ENCODE measurements at places on chromosomes 7 and 10.

GRCh38 chr7:112416127-112416526 is 34.1 kb upstream of the IFRD1 start:
- no peak for DNase-seq

GRCh38 chr10:58839771-58840170 is 327.1 kb downstream of the BICC1 start:
- no peak for DNase-seq

GRCh38 chr7:158572000-158572828 is 15.4 kb downstream of the PTPRN2 start:
- DNase-seq: no peak

- DNase-seq: no peak
Measured at GRCh38 chr10:102409604-102410428, 8.8 kb downstream of the PSD start.

DNA sequence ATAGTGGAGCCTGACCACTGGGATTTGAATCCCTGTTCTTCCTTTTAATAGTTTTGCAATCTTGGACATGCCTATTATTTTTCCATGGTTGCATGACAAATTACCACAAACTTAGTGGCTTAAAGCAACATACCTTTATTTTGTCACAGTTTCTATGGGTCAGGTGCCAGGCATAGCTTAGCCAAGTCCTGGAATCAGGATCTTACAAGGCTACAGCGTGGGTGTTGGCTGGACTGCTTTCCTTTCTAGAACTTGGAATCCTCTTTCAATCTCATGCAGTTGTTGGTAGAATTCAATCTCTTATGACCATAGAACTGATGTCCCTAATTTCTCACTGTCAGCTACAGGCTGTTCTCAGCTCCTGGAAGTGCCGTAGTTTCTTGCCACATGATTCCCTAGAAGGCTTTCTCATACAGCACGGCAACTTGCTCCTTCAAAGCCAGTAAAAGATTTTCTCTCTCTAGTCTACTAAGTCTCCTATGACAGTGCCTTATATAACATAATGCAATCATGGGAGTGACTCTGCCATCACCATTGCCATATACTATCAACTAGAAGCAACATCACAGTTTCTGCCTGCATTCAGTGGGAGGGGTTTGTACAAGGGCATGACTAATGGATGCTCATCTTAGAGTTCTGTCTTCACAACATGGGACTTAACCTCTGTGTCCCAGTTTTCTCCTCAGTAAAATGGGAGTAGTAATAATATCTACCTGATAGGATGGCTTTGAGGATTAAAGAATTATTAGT is 243.4 kb upstream of the FZD1 start:
- DNase-seq: no peak

GRCh38 chr7:137961200-137962177 is 40.4 kb downstream of the CREB3L2 start:
- peak; percentile 19 for DNase-seq

- no peak for DNase-seq
Measured at GRCh38 chr7:113366122-113366521, 247.8 kb upstream of the SMIM30 start.

- DNase-seq: no peak
Measured at GRCh38 chr7:130154501-130155317, 50.5 kb downstream of the TMEM209 start.

DNA sequence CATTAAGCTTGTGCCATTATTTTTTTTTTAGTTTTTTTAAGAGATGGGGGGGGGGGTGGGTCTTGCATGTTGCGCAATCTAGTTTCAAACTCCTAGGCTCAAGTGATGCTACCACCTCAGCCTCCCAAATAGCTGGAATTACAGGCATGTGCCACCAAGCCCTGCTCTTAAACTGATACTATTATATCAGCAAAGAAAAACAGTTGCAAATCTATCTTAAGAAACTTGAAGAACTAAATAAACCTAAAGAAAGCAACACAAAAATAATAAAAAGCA is 47.5 kb downstream of the BRAF start:
- no peak for DNase-seq

- DNase-seq: no peak
Measured at GRCh38 chr10:23512355-23513058, 73.6 kb downstream of the OTUD1 start.

GRCh38 chr7:138630059-138630610 is 71.0 kb downstream of the SVOPL start:
- DNase-seq: no peak

GRCh38 chr10:84593506-84593905 is 265.1 kb downstream of the CCSER2 start:
- DNase-seq: no peak

GRCh38 chr7:28674359-28674782 is 262.1 kb downstream of the CREB5 start:
- DNase-seq: no peak

DNA sequence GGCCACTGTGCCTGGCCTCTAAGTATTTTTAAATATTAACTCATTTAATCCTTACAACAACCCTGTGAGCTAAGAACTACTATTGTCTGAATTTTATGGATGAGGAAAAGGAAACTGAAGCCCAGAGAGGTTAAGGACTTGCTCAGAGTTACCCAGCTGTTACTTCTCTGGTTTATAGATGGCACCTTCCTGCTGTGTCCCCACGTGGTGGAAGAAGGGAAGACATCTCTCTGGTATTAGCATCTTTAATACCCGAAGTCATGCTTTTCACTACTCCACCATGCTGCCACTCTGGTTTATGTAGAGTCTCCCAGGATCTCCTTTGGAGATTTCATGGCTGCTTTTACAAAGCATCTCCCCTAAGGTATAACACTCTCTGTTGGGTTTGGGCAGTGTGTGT is 105.5 kb upstream of the MKLN1 start:
- no peak for DNase-seq

DNA sequence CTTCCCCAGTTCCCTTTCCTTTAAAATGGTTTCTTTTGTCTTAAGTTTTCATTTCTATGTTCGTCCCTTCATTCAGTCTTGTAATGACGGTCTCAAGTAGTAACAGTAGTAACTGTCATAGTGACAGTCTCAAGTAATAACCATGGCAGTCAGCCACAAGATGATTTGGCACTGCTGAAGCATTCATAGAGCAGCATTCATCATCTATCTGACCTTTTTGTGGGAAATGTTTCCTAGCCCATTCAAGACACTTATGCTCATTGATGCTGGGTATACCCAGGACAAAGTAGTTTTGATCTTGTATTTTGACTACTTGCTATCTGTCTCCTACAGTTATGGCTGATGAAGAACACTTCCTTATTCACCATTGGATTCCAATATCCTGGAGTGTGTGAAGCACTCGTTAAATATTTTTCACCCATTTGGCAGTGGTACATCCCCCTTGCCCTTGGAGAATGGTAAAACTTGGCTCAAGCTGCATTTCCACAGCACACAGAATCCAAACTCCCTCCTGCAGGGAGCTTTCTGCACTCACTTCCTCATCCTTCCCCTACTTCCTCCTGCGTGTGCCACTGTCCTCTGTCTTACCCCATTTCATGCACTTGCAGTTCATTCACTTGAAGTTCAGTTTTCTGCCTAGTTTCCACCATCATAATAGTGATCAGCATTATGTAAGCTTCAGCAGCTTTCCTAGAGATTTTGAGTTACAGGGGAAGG is 19.0 kb downstream of the GIMAP4 start:
- no peak for DNase-seq

DNA sequence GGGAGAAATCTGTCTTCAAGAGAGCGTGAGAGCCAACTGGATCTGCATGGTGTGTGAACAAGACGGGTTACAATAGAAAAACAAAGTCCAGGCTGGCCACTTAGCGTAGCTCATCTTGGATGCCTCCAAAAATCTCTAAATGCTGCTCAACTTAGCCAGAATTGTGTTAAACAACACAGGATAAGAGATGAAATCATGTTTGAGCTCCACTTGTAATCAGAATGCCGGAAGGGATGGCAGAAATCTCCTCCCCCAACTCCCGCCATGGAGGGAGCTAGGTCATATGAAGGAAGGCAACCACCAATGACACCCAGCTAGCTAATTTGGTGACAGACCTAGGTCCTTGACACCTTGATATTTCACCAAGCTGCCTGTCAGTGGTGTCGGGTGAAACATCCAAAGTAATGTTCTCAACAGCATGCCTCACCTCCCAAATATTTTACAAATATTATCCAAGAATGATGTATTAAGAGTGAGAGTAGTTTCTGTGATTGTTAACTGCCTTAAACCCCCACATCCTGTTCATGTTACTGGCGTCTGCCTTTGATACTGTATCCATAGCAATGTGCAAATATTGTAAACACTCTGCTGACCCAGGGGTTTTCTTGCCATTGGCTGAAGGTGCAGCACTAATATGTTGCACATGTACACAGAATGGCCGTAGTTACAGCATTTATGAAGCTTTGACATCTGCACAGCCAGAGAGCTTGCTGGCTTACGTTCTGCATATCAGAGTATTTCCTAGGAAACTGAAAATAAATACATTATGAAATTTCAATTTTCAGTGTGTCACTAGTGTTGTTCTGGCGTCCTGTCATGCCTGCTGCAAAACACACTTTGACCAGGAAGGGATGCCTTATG is 25.8 kb downstream of the TMEM254 start:
- DNase-seq: no peak

GRCh38 chr7:30980751-30981150 is 17.0 kb downstream of the GHRHR start:
- no peak for DNase-seq

GRCh38 chr7:92827464-92828120 is 8.8 kb downstream of the CDK6 start:
- no peak for DNase-seq

DNA sequence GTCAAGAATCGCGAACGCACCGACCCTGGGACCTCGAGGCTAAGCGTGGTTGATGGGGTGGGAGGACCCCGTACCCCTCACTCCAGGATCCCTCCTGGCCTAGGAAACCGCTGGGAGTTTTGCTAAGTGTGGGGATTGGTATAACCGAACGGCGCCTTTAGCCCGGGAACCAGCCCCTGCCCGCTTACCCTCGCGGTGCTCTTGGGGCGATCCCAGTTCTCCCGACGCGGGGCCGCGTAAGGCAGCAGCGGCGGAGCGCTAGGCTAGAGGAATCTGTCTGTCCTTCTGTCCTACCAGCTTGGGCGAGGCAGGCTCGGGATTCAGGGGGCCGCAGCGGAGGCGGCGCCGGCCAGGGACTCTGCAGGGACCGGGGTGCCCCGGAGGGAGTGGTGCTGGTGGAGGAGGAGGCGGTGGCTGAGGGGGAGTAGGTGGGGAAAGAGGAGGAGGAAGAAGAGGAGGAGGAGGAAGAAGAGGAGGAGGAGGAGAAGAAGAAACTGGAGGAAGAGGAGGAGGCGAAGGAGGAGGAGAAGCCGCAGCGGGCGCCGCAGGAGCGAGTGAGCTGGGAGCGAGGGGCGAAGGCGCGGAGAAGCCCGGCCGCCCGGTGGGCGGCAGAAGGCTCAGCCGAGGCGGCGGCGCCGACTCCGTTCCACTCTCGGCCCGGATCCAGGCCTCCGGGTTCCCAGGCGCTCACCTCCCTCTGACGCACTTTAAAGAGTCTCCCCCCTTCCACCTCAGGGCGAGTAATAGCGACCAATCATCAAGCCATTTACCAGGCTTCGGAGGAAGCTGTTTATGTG is 439 bp upstream of the EMX2 start:
- DNase-seq: no peak

DNA sequence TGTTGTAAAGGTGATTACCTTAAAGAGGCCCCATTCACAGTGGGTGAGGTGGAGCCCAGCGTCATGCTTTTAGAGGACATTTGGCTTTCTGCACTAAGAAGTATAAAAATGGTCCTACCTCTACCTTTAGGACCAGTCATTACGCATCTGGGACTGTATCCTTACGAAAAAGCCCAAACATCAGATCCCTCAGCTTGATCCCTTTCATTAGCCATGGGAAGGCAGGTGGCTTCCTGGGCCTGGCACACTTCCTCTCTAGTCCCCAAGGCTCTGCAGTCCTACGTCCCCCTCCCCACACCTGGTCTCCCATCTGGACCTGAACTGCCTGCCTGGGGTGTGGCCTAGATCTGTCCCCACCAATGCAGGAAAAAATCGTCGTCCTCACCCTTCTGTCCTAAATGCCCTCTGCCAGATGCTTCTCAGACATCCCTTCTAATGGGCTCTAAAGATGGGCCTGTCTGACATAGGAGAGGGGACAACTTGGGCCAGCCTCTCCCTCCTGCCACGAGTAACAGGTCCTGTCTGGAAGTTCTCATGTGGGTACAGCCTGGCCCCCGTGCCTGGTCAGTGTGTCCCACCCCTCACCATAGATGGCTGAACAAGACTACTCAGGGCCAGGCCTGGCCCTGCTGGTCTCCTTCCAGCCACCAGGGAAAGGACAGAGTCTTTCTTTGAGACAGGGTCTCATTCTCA is 11.8 kb upstream of the SLC18A3 start:
- no peak for DNase-seq

DNA sequence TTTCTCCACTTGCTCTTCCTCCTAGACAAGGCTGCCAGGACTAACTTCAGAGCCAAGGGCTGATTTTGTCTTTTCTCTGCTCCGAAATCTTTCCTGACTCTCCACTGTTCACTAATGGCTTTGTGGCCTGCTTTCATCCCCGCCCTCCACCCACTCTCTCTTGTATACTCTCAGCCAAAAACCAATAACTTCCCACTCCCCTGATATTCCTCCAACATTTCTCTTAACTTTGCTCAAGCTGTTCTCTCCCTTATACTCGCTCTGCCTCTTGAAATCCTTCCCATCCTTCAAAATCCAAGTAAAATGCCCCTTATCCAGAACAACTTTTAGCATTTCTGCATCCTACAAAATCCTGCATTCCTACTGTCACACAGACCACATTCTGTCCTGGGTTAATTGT is 214.8 kb downstream of the PHTF2 start:
- no peak for DNase-seq

- DNase-seq: no peak
Measured at GRCh38 chr10:72389716-72390115, 35.0 kb upstream of the DNAJB12 start.

- DNase-seq: no peak
Measured at GRCh38 chr10:68096913-68097516, 12.3 kb upstream of the MYPN start.

- DNase-seq: no peak
Measured at GRCh38 chr7:148524479-148525224, 65.9 kb upstream of the C7orf33 start.

DNA sequence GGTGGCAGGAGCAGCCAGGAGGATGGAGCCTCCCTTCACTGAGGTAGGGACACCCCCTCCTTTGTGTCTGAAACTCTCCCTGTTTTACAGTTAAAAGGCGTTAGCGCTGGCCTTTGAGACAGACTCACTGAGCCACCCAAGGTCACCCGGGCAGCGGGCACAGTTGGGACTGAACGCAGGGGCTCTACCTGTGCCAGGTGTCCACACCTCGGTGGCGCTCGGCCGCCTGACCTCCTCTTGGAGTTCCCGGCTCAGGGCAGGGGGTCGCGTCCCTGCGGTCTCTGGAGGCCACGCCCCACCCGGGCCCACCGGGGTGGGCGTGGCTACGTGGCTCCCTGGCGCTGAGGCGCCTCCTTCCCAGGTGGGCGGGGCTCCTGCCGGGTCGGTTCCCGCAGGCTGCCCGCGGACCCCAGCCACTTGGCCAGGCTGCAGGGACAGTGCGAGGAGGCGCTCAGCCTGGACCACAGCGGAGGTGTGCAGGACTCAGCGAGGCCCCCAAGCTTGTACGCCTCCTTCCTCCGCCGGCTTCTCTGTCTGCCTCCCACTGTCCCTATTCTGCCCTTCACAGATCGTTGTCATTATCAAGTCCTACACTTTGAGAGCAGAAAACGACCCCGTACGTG is 39.9 kb upstream of the LEP start:
- no peak for DNase-seq
